ENCODE measurements at places on chromosomes 12 and 14.

- no peak for DNase-seq
Measured at GRCh38 chr14:22769369-22769768, 2.9 kb downstream of the OXA1L start.

GRCh38 chr12:105968025-105968424, 170.7 kb downstream of the NUAK1 start:
- DNase-seq = no peak

GRCh38 chr12:108620236-108620879, 13.3 kb downstream of the SELPLG start:
- peak; percentile 77 for DNase-seq

- DNase-seq = no peak
Measured at GRCh38 chr12:53592426-53592825, 33.8 kb downstream of the ATF7 start.

DNA sequence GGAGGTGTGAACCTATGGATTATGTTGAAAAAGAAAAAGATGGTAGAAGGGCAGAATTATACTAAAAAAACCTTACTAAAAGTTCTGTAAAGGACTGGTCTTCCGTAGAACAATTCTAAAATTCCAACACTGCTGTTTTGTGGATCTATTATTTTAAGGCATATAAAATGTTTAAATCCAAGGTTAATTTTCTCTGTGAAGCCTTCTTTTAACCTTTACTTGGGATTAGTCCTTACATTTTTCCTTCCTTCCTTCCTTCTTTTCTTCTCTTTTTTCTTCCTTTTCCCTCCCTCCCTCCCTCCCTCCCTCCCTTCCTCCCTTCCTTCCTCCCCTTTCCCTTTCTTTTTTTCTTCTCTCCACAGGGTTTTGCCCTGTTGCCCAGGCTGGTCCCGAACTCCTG, 4.9 kb upstream of the GTSF1 start:
- DNase-seq = no peak

DNA sequence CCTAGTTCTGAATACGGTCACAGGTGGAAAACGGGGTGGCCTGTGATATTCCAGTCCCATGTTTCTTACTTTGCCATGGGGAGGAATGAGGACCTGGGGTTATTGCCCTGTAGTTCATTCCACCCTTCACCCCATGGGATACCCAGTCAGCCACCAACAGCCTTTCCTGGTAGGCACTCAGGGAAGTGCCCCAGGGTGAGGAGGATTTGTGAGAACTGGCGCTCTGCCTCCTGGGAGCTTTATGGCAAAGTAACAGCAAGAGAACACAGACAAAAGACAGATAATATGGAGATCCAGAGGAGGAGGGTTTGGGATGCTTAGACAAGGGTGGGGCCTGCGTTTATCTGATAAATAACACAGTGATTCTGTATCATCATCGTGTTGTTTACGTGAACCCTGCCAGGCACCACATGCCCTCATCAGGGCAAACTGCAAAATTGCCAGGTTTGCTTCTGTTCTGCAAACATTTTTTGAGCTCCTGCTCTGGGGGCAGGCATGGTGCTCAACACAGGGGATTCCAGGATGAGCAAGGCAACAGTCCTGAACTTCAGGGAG, 223.5 kb downstream of the SLC41A2 start:
- no peak for DNase-seq

- no peak for DNase-seq
Measured at GRCh38 chr12:16880864-16881285, 274.9 kb upstream of the LMO3 start.

GRCh38 chr12:1473418-1473817, 121.0 kb downstream of the FBXL14 start:
- DNase-seq = no peak

- DNase-seq = peak; percentile 31
Measured at GRCh38 chr12:120625557-120626419, 14.6 kb upstream of the CABP1 start.

Data from cardiac fibroblast (primary cell).